ENCODE measurements at places on chromosomes 5 and 9.

DNA sequence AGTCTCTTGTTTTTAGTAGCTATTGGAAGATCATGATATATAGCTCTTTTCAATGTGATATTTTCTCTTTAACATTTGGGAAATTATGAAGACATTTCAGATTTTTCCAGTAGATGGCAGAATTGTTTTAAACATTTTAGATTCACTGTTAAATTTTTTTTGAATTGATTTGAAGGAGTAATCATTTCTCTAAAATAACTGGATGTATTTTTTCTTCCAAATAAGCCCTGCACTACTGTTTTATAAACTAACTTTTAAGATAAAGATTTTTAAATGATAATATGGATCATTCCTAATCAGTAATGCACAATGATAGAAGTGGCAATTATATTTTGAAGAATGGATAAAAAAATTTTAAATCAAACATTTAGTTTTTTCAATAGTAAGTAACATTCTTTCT, 14.2 kb downstream of the NDUFAF2 start:
- DNase-seq: no peak

- no peak for DNase-seq
These were observed 178.4 kb upstream of the MAST4 start for GRCh38 chr5:66417781-66418180.

DNA sequence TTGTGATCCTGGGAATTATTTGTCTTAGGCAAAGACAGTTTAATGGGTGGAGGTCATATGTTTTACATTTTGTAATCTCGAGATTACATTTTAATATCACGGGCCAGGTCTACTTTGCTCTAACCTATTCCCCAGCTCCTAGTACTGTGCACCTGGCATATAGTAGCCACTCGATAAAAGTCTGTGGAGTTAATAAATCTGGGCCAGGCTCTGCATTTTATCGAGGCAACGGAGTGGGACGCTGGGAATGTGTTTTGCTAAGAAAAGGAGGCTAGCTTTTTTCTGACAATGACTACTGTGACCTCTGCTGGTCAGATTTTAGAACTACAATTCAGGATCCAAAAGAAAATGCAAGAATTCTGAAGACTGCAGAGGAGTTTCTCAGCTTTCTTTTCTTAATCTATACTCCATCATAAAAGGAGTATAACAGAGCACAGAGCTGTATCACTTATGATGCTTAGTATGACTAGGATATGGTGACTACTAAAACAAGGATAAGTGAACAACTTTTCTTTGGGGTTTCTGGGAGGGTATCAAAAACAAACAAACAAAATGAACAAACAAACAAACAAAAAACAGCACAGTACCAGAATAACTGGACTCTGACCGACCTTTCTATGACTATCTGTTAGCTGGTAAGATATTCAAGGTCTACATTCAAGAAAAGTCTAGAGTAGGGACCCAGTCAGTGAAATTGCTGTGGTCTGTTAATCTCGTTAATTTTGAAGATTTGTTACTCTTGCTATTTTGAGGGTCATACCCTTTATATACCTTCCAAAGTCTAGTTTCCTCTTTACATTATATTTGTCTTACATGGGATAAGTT, 46.1 kb upstream of the CER1 start:
- DNase-seq: no peak

DNA sequence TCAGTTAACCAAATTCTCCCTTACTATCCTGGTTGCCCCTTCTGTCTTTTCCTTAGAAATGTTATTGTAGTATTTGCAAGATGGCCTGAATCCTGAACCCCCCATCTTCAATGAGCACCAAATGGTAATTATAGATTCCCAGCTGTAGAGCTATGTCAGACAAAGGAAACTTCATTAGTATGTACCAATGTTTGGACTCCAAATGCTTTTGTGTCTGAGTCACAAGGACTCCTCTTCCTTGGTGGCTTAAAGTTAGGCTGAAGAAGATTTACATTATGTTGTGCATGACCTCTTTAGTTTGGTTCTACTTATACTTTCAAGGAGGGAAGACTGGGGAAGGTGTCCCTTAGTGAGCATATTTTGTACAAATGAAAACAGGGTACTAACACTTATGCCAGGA, 105.9 kb upstream of the CDKN2B start:
- no peak for DNase-seq

- no peak for DNase-seq
These were observed 6.1 kb upstream of the MOB3B start for GRCh38 chr9:27535701-27536118.

DNA sequence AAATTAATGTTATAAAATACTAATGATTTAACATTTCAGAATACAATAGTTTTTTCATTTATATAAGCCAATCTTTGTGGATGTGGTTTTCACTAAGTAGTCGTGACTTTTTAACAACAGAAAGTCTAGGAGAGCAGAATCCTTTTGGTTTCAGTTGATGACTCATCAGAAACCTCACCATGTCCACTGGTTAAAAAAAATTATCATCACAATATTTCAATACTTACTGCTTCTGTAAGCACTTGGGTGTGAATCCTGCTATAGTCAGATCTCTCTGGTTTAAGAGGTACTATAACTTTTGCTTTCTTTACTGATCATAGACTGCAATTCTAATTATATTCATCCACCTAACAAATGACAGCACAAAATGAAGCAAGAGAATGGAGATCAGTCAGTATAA, 77.2 kb downstream of the MRPS30 start:
- no peak for DNase-seq

GRCh38 chr5:87877023-87877422, 391.6 kb downstream of the TMEM161B start:
- no peak for DNase-seq

- DNase-seq: no peak
These were observed 6.9 kb downstream of the CETN3 start for GRCh38 chr5:90402521-90403255.

- no peak for DNase-seq
These were observed 350.1 kb downstream of the GLIS3 start for GRCh38 chr9:3949744-3950143.

DNA sequence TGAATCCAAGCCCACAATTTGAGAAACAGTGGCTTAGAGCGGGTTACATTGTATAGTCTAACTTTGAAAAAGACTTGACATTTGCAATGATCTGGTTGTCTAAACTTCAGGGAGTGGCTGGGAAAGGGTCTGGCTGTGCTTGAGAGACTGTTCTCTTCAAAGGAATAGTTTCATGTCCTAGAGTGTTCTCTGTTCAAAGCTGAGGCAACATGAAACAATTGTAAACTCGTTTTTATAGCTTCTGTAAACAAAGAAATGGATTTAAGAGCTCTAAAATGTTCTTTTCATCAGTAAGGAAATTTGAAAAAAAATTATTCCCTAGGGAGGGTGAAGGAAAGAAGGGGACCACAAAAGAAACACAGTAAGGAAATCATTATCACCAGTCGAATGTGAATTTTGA, 41.6 kb downstream of the FOCAD start:
- no peak for DNase-seq

- DNase-seq: no peak
These were observed 60.7 kb downstream of the TAF11L14 start for GRCh38 chr5:17694914-17695313.

DNA sequence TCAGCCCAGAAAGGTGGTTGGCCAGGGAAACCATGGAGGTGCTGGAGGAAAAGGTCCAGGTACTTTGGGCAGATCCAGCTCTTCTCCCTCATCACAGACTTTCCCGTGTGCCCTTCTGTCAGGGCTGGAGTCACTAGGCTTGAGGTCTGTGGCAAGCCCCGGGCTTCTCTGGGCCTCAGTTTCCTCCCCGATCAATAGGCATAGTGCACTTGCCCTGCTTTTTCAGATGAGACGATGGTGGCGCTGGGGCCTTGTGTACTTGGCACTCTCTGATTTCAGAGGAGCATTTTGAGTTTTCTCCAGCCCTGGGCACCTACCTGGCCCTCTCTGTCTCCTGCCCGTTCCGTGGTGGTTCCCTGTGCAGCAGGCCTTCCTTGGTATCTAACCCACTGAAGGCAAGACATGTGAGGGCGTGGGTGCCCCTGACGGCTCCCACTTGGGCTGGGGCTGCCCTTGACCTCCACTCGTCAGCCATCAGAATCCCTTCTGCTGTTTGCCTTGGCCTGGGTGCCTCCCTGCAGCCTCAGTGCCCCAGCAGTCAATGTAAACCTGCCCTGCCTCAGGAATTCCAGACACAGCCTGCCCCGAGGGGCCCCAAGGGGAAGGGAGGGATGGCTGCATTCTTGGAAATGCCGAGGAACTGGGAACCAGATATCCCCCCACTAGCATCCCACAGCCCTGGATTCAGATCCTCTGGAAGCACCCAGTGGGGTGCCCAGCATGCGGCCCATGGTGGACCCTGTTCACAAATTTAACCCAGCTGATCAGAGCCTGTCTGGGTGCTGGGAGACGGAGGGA, 66.3 kb upstream of the COL5A1 start:
- DNase-seq: no peak

DNA sequence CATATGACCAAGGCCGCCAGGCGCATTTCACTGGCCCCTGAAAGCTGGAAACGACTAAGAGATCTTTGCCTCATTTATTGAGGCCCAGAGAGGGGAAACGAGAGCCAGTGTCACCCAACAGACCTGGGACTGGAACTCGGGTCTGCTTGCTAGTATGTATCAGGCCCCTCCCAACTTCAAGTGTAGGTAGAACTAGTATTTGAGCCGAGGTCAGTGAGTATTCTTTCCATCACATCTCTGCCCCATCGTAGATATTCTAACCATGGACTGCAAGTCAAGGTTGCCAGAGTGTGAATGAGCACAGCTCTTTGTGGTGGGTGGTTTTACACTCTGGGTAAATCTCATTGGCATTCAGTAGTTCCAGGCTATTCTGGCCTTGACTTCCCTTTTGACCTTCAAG, 42.2 kb downstream of the GPR107 start:
- no peak for DNase-seq

DNA sequence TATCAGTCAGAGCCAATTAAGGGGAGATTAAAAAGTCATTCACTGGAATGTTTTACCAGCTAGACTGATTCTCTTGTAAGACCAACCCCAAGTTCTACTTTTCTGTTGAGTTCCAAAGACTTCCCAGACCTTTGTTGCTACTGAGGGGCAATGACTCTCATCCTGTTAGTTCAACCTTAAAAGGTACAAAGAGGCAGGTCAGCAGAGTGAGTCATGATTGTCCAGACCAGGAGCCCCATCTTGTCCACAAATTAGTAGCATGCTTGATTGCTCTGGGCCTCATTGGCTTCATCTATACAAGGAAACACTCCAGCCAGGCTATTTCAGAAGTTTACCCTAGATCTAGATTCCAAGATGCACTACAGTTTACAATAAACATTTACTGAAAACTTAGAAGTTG, 79.9 kb upstream of the IL7R start:
- no peak for DNase-seq

- no peak for DNase-seq
These were observed 20.4 kb upstream of the MED10 start for GRCh38 chr5:6398570-6399230.

DNA sequence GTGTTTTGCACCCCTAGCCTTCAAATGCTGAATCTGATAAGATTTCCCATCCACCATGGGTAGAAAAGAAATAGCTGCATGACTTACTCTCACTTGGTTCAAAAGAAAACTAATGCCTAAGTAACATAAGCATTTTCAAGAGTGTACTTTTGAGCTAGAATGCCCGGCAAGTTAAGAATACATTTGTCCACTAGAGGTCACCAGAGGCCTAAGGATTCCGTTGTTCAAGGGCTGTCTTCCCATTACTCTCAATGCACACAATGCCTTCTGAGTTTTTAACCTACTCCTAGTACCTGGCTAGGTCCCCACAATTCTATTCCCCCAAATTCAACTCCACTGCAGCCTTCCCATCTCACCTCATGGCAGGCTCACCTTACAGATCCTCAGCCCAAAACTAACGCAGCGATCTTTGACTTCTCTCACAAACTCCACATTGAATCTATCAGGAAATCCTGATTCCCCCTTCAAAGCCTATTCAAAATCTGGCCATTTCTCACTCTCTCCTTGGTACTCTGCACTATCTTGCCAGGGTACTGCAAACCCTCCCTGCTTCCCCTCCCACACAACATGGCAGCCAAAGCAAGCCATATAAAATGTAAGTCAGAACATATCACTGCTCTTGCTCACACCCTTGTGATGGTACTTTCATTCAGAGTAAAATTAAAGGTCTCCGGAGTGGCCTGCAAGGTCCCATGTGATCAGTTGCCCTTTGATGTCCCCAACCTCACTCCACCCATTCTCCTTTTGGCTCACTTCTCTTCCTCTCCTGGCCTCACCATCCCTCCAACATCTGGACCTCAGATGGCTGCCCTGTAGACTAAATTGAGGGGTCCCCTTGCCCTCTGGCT, 13.4 kb downstream of the OXCT1 start:
- peak; percentile 19 for DNase-seq

GRCh38 chr9:88803546-88804253, 187.6 kb upstream of the S1PR3 start:
- no peak for DNase-seq

- DNase-seq: no peak
These were observed 328.1 kb downstream of the HINT1 start for GRCh38 chr5:130836729-130837649.

DNA sequence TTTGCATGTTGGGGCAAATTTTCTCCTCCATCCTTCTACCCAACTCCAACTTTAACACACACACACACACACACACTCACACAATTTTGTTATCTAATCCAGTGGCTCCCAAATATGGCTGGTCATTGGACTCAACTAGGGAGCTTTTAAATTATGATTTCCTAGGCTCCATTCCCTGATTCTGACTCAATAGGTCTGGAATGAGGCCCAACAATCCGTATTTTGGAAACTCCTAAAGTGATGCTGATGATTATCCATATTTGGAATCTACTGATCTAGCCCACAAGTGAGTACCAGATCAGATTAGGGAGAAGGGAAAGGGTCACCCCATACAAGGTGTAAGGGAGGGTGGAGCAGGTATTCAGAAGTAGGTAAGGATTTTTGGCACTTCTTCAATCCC, 309.7 kb downstream of the TLE1 start:
- DNase-seq: no peak

All from activated CD8-positive, alpha-beta memory T cell treated with anti-CD3 and anti-CD28 coated beads for 1 hour (primary cell).